ENCODE measurements at places on chromosomes 7 and 10.
A peak's percentile ranks its signal among the peaks of the same experiment; 100 is the strongest.

DNA sequence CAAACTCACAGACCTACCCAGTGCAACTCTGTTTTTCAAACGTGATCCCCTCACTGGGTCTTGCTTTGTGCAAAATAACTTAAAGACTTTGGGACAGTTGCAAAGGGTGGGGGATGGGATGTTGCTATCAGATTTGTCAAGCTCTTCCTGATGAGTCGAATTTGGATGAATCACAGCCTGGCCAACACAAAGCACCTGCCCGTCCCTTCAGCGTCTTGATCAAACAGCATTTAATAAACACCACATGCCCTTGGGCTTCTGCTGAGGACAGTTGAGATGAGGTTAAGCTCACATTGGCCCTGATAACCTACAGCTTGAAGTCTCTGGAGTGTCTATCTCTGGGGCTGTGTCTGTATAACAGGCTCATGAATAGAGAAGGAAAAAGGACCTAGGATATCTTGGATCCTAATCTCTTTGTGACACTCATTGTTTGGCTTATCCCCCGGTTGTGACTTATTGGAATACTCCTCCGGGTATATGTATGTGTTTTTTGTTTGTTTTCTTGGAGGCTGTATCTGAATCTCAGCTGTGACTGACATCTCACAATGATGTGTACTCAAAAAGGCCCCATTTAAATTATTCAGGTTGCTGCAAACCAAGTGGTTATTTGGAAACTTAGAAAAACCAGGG, 132.6 kb upstream of the NAMPT start:
- DNase-seq = no peak

DNA sequence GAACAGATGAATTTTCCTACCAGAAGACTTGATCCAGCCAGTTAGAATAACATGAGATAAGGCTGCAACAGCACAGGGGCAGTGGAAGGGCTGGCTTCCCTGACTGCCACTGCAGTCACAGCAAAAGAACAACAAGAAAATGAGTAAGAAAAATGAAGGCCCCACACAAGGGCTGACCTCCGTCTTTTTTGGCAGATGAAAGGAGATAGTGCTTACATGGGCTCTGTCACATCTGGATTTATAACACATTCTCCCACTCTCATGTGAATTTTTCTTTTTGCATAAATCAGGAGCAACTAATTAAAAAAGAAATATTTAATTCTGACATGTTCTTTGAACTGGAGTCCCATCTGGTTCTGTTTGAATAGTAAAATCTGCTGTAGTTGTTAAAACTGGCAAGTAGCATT, 99.6 kb downstream of the NRP1 start:
- DNase-seq = no peak

DNA sequence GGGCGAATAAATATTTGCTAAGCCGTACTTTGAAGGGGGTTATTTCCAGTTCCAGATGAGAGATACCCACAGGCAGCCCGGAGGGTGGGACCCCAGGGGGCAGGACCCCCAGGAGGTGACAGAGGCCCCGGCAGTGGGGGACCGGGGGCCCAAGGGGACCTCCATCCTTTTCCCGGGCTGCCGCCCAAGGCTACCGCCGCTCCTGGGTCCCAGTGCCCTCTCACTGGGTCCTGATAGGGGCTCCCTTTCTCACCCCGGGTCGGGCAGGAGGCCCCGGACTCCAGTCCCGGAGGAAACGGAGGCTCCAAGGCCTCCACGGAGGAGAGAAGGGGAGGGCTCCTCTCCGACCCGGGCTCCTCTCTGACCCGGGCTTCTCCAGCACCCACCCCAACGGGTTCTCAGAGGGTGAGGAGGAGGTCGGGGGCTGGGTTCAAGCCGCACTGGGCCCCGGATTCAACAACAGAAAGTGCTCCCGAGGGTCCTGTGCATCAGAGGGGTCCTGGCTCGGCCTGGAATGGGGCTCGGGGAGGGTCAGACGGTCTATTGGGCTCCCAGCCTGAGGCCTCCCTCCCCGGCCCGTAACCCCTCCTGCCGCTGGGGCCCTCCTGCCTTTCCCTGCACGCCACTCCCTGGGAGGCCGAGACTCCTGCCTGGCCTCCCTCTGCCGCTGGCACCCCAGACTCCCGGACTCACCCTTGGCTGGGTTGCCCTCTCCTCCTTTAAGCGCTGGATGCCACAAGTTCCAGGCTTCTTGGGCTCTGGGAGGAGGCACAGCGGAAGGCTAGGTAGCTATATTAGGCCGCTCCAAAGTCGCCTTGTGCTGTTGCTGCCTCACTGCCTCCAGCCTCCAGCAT, 62.5 kb downstream of the ZNF37A start:
- DNase-seq = no peak

DNA sequence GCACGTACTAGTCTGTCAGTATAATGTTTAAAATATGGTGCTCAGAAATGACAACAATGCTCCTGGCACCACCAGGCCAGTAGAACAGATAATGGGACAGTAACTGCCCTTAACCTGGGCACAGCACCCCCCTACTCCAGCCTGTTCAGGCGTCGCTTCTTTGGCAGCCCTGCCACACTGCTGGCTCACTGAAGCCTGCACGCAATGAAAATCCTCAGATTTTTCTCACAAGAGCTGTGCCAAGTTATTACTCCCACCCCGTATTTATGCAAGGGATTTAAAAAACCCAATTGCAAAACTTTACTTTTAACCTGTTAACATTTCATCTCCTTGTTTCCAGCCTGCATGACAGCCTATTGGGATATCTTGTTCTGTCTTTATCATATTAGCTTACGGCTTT, 56.6 kb upstream of the LAMB1 start:
- no peak for DNase-seq

- DNase-seq = no peak
Measured at GRCh38 chr10:122181041-122181732, 89.9 kb upstream of the BTBD16 start.

GRCh38 chr7:99489235-99489634, 10.8 kb downstream of the ZNF394 start:
- no peak for DNase-seq

DNA sequence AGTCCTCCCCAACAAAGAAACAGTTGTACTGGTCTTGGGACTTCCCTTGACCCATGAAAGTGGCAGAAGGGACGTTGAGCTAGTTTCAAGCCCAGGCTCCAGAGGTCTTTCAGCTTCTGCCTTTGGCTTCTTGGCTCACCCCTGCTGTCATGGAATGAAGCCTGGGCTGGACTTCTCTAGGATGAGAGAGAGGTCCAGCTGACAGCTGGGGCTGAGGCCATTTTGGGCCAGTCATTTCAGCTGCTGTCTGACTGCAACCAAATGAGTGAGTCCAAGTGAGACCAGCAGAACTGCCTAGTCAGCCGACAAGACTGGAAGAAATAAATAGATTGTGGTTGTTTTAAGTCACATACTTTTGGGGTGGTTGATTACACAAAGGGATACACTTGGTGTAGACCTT, 76.6 kb downstream of the TMEM178B start:
- DNase-seq = no peak

DNA sequence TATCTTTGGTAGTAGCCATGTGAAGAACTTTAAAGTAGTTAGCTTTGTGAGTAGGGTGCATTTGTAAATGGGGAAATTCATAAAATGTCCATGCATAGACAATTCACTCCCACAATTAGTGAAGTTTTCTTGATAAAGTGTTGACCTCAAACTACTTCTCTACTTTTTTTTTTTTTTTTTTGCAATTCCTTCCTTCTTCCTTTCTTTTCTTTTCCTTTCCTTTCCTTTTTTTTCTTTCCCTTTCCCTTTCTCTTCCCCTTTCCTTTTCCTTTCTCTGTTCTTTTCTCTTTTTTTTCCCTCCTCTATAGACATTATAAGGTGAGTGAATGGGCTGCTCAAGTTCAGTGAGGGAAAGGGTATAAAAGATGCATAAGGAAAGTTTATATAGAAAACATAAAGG, 184.2 kb downstream of the PTEN start:
- DNase-seq = peak; percentile 36

DNA sequence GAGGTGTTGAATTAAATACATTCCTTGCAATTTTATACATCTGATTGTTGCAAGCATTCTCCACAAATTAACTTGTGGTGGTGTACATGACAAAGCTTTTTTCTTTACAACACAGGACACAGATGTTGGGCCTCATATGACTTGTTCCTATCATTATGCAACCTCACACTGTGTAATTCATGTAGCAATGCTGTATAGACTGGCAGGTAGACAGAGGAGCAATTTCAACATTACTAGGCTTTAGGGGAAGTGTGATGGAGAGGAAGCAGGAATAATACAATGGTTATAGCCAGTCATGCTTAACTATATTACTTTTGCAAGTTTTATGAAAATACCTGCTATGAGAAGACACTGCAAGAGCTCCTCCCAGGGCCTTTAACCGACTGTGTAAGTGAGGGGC, 832.1 kb downstream of the CNTNAP2 start:
- peak; percentile 14 for DNase-seq

DNA sequence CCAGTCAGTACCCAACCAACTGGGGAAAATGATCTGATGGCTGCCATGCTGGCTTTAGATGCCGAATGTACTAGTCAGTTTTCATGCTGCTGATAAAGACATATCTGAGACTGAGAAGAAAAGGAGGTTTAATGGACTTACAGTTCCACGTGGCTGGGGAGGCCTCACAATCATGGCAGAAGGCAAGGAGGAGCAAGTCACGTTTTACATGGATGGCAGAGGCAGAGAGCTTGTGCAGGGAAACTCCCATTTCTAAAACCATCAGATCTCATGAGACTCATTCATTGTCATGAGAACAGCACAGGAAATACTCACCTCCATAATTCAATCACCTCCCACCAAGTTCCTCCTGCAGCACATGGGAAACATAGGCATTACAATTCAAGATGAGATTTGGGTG, 508.9 kb upstream of the NRP1 start:
- no peak for DNase-seq
